ENCODE measurements at places on chromosomes 12 and 14. TPM values are rescaled to one million over a fixed set of nuclear protein-coding genes. Genes with fewer than 3 reads are reported as not detected.

- DNase-seq: no peak
Measured at GRCh38 chr14:100622708-100623485, 35.7 kb upstream of the BEGAIN start.

DNA sequence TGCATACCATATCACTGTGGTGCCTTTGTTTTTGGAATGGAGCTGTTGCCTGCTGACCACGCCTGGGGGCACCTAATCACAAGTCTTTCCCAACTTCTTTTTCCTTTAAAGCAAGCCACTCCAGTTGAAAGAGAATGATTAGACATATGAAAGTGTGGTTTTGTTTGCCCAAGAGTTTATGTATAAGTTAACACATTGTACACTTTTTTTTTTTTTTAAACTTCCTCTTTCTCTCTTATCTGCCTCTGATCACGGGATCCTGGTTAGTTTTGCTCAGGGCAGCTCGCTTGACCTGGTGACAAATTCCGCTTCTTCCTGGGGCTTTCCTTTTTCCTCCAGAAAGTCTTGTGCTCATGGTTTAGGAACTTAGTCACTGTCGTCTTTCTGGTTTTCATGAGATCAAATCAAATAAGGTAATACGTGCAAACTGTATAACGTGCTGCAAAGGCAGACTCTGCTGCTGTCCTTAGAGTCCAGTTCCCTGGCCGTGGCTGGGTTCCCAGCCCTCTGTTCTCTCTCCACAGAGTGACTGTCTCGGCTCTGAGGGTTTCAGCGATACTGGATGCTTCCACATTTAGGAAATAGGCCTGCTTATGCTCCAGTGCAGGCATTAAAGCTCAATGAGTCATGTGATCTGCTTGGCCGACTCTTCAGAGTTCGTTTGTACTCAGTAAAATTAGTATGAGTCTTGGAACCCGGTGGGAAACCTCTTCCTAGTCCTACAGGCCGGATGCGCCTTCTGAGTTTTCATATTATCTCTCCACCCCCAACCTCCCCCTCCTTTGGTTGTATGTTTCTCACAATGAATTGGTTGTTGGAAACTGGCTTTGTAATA is 15.2 kb downstream of the RASSF3 start:
- peak; percentile 92 for DNase-seq

DNA sequence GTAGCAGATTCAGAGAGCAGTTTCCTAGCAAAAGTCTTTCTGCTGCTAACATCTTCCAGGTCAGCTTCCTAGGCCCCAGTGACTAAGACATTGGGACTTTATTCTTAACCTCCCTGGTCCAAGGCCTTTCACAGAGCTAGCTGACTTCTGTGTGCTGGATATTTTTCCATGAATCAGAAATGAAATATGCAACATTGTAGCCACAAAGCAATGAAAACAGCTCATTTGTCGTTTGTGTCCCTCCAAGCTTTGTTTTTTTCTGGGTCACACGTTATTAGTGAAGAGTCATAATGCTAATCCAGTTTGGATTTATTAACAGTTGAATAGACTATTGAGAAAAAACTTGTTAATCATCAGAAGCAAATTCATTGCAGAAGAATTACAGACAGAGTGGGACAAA is 82.4 kb downstream of the ARF6 start:
- DNase-seq: peak; percentile 97

GRCh38 chr14:24780281-24780680 is 146.3 kb upstream of the GZMB start:
- DNase-seq: no peak

The RTN1 gene
- 0.05 TPM for total RNA-seq

DNA sequence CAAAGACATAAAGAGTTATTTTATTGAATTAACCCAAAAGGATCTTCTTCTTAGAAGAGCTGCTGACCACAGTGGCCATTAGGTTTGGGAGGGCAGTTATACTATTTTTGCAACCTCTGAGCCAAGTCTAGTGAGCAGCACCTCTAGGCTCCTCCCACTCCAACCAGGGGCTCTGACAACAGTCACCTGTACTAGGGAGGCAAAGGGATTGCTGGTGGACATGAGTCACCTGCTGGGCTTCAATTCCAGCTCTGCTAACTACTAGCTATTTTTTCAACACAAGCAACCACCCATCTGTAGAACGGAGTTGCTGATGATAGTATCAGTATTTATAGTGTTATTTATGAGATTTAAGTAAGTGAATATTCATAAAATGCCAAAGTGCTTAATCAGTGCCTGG is 166.0 kb downstream of the KLHL28 start:
- DNase-seq: peak; percentile 1
